ENCODE measurements at places on chromosomes 2 and 18. TPM values are rescaled to one million over a fixed set of nuclear protein-coding genes. Genes with fewer than 3 reads are reported as not detected.

Gene GALNT1
- total RNA-seq: 50.7 TPM

Gene BIRC6
- total RNA-seq: 40.4 TPM

Gene POTEJ
- not detected for total RNA-seq

Gene CD226
- 0.17 TPM for total RNA-seq

Gene SFT2D3
- 4.4 TPM for total RNA-seq
